ENCODE measurements at places on chromosomes 5 and 9.

- no peak for DNase-seq
Measured at GRCh38 chr5:98299435-98299834, 474.0 kb upstream of the RGMB start.

DNA sequence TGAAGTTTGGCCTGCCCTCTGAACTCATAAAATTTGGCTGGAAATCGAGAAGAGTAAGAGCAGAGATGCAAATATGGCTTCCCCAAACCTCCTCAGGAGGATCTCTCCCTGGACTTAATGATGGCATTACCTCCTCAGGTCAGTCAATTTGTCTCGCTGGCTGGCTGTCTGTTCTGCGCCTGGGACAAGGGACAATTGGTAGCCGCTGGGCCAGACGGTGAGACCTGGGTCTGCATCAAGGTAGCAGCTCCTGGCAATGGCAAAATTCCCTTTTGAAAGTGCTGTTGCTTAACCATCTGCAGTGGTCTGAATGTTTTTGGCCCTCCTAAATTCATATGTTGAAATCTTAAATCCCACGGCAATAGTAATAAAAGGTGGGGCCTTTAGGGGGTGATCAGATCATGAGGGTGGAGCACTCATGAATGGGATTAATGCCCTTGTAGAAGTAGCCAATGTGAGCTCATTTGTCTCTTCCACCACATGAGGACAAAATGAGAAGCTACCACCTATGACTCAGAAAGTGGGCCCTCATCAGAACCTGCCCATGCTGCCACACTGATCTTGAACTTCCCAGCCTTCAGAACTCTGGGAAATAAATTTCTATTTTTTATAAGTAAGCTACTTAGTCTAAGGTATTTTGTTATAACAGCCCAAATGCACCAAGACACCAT lies 439.3 kb upstream of the KLF4 start:
- DNase-seq: no peak

GRCh38 chr9:80556631-80557030 lies 984.9 kb downstream of the TLE4 start:
- DNase-seq: no peak

GRCh38 chr5:55104036-55104772 lies 1.8 kb downstream of the GZMA start:
- peak; percentile 12 for DNase-seq

GRCh38 chr5:168600409-168600808 lies 21.2 kb upstream of the PANK3 start:
- no peak for DNase-seq

- DNase-seq: no peak
Measured at GRCh38 chr5:154157483-154158378, 32.8 kb upstream of the GALNT10 start.

DNA sequence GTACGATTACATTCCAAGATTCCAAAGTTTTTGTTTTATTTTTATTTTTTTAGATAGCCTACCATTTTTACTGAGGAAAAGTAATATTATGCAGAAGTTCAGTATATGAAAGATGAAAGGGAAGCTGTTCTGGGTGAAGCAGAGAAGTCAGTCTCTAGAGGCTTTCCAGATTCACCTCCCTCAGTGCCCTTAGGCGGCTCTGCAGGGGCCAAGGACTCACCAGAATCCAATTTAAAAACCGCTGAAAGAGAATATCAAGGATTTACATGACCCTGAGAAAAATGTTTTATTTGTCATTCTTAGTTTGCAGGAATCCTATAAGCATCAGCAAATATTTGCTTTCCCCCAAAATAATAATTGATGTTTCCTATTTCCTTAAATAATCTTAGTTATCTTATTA lies 1084.6 kb upstream of the ARRDC3 start:
- no peak for DNase-seq

- DNase-seq: peak; percentile 50
Measured at GRCh38 chr9:127569886-127570401, 42.1 kb upstream of the STXBP1 start.

GRCh38 chr5:34844106-34844505 lies 5.1 kb downstream of the TTC23L start:
- DNase-seq: no peak

- DNase-seq: no peak
Measured at GRCh38 chr5:119811458-119811857, 182.1 kb downstream of the FAM170A start.

GRCh38 chr5:126888175-126888574 lies 111.2 kb downstream of the LMNB1 start:
- no peak for DNase-seq

GRCh38 chr5:114054594-114054993 lies 307.3 kb upstream of the KCNN2 start:
- no peak for DNase-seq

GRCh38 chr5:118295045-118295444 lies 693.3 kb downstream of the DTWD2 start:
- no peak for DNase-seq

GRCh38 chr9:123091459-123091858 lies 58.0 kb downstream of the GPR21 start:
- no peak for DNase-seq

DNA sequence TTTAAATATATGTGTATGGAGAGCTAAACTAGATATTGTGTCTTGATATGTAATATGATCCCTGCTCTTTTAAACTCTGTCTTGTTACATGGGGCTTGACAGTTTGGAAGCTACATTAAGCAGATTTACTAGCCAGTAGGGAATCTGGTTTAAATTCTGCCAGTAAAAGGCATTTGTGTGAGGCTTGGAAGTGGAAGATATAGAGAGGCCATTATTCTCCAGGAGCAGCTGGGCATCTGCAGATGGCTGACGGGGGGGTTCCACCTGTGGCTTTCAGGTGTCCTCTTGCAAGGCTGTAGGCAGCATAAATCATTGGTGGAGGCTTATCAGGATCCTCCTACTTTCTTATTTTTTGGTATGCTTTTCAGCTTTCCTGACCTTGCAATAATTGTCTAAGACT lies 179.1 kb upstream of the FBXL7 start:
- no peak for DNase-seq

DNA sequence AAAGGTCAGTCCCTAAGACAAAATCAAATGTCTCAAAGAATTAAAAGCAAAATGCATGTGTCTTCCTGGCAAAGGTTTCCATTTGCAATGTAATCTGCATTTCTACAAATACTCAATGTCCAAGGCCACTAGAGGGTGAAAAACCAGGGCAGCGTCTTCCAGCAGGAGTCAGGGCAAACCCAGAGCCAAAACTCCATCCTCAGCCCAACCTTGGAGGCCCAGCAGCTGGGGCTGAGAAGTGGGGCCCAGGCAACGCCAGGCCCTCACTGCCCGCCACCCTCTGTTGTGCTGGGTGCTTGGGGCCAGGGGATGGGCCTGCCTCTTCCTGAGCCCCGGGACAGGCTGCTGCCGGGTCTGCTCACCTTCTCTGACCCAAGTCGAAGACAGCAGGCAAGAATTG lies 200.1 kb downstream of the PAX5 start:
- DNase-seq: no peak

GRCh38 chr5:154784856-154785255 lies 29.7 kb downstream of the LARP1 start:
- DNase-seq: no peak

DNA sequence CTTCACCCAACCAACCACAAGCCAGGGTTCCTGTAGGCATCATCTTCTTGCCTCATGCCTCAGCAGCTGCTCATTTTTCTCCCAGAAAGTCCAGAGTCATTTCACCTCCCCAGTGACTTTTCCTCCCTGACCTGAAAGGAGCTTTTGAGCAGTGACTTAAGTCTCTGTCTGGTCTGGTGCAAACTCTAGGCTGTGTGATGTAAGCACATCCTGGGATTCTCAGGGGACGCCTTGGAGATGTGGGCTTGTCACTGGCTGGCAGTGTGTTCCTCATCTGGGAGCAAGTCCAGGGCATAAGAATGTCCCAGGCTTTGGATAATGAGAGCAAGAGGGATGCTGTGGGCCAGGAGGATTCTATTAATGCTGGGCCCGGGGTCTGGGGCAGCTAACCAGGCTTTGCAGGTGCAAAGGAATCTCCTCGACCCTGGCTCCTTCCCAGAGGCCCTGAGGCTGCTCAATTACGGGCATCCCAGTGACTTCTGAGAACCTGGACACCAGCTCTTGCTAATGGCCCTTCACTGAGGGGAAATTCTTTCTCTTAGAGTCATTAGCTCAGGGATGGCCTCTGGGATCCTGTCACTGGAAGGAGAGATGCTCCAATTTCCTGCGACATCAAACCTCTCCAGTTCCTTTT lies 211.0 kb upstream of the PANK3 start:
- peak; percentile 7 for DNase-seq

DNA sequence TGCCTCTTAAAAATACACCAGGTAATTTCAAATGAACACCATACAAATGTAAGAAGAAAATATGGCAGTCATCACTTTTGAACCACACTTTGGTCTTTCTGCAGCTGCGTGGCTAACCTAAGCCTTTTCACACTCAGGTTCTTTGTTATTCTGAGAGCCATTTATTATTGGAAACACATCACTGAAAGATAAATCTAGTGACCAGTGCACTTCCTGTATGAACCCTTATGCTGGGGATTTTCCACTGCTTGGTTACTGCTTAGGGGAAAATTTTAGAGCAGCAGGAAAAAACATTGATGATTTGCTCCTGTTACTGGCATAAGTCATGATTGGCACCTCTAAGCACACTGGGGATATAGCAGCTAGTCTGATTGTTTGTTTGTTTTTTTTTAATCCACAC lies 58.6 kb upstream of the RANBP3L start:
- DNase-seq: no peak

- no peak for DNase-seq
Measured at GRCh38 chr5:2729189-2729588, 22.3 kb downstream of the IRX2 start.

DNA sequence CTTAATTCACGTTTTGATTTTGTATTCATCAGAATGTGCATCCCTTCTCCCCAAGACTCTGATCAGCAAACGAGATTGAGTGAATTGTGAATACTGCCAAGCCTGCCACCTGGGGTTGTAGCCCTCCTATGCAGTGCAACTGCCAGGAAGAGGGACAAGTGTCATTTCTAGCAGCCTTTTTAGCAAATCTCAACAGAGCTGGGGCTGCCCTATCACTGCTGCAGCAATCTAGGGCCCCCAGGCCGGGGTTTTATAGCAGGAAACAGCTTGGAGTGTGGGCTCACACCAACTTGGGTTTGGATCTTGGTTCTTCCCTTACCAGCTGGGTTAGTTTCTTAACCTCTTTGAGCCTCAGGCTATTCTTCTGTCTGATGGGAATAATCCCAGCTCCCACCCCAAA lies 4.0 kb downstream of the CSF1R start:
- no peak for DNase-seq

DNA sequence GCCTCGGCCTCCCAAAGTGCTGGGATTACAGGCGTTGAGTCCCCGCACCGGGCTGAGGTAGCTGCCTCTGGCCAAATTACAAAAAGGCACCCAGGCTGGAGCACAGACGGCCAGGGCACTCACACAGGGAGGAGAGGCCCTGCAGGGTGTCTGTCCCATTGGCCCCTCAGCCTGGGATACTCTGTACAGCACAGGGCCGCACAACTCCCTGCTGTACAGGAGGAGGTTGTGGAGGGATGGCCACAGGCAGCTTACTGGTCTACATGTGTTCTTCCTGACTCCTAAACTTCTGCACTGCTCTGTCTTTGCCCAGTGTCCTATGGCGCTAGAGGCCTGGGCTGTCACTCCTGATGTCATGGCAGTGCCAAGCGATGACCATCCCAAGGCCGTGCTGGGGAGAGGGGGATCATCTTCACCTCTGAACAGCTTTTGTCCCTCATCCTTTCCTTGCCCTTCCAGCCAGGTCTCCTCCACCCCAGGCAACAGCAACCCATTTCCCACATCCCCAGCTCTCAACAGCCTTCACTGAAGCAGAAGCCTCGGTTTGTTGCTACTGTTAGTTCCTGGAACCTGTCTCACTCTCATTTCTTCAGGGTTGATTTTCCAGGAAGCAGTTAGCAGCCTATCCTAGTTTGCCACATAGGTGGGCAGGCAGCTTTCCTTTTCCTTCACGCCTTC lies 1.8 kb upstream of the CNOT6 start:
- DNase-seq: no peak

DNA sequence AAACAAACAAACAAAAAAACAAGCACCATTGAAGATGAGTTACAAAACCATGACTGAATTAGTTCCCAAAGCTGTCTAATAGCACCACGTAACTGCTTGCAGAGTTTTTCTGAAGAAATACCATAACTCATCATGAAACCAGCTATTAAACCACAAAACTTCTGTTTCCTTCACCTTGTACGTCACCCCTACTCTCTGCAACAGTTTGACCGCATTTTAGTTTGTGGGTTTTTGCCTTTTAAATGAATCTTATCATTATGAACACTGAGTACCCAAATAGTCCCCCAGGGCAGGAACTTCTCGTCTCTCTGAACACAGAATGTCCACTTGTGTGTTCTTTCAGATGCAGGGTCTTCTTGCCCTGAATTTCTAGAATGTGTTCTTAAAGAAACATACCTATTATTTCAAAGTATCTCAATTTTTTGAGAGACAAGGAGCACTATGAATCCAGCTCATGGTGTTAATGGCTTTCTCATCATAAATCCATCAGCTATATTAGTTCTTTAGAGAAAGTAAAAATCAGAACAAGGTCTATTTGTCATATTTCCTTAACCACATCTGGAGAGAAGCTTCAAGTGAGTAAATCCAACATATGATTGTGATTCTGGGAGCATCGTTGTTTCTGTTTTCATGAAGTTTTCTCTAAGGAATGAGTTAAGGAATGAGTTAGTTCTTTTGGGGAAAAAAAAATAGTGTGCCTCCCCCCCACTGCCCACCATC lies 210.6 kb downstream of the AUH start:
- DNase-seq: peak; percentile 96
